ENCODE measurements at places on chromosomes 6 and 20.
A peak's percentile ranks its signal among the peaks of the same experiment; 100 is the strongest.

- DNase-seq: no peak
Measured at GRCh38 chr6:110581679-110582078, 105.3 kb upstream of the SLC22A16 start.

DNA sequence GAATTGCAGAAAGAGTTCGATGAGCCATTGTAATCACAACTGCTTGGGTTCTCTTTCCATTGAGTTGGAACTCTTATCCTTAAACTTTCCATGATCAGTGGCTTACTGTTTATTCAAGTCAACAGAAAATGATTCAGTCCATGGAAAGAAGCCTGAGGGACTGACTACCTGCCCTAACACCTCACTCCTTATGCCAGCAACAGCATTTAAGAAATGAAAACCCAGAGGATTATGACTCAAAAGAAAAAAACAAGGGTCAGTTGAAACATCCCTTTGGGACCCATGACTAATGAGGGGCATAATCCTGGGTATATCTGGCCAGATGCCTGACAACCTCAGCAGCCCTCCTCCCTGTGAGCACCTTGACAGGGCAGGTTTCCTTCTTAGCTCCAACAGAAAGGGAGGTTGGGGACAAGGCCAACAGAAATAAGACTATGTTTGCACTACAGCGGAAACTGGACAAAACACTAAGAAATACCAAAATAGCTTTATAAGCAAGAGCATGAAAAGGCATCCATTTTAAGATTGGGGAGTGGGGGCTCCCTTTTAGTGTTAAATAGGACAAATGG, 106.7 kb downstream of the MAP3K5 start:
- no peak for DNase-seq

GRCh38 chr6:148309301-148309700, 33.3 kb upstream of the SASH1 start:
- DNase-seq: no peak

GRCh38 chr20:48621376-48622078, 206.3 kb downstream of the PREX1 start:
- DNase-seq: no peak

- no peak for DNase-seq
Measured at GRCh38 chr20:33664085-33664761, 2.1 kb downstream of the C20orf144 start.

DNA sequence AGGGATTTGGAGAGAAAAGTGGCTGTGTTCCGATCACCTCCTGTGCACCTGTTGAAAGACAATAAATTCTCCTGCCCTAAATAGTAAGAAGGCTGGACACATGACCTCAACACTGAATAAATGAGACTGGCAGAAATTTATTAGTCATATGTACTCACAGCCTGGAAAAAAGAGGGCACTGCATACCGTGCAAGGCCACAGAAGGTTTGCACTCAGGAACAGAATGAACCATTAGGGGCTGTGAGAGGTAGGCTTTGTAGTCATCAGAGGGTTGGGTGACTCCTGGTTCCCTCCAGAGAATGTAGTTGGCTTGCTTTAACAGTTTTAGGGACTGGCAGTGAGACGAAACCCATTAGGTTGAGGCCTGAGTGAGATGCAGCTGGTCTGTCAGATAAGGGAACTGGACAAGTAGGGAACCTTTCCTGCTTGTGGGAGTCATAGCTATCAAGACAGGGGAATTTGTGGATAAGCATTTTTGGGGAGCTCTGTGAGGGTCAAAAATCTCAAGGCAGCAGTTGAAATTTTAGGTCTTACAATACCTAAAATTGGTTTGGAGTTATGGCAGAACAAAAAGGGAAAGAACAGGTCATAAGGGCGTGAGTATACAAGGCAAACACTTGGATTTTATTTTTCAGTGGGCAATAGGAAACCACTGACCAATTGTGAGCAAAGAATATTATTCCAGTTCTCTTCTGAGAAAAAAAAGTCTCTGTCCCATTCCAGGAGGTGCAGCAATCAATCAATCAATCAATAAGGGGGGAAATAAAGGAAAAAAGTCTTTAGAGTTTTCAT, 67.9 kb upstream of the BTN3A2 start:
- DNase-seq: no peak

DNA sequence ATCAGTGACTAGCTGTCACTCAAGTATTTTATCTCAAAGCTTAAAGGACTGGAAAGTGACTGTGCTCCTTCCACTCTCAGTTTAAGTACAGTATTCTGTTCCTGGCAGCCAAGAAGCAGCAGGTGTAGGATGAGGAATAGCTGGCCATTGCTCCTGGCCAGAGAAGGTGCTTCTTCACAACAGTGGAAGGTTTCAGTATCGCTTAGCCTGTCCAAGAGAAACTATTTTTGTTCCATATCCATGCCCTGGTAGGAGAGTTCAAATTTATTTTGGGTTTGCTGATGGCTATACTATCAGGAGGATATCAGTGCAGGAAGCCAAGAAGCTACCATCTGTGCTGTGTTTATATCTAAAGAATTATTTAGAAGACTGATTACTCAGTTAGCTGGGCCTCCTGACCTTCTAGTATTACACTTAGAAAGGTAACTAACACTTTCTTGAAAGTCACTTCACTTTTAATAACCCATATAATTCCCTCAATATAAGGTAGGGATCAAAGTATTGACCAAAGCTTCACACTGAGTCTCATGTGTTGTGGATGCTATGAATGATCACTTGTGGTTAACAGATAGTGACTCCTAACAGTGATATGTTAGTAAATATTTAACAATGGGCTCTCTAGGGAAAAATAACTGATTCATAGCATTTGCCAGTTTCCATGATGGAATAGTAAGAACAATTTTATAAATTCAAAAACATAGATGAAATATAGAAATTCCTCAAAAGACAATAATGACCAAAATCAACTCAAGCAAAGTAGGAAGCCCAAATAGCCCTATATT, 99.9 kb downstream of the AIG1 start:
- no peak for DNase-seq

- DNase-seq: peak; percentile 27
Measured at GRCh38 chr20:49591217-49591865, 23.4 kb upstream of the PTGIS start.
